Activated T-cell treated with anti-CD3 and anti-CD28 coated beads, Interleukin-2, amount 50 U/mL, for 48 hours (primary cell): ENCODE measurements at places on chromosomes 12 and 14.

GRCh38 chr12:131123817-131124216 is 170.1 kb downstream of the ADGRD1 start:
- DNase-seq, result no peak

GRCh38 chr12:6469092-6469491 is 1.4 kb downstream of the VAMP1 start:
- no peak for DNase-seq

- DNase-seq, result no peak
These were observed 22.7 kb downstream of the TRAF3 start for GRCh38 chr14:102799684-102800562.

- no peak for DNase-seq
These were observed 112.8 kb downstream of the NAV3 start for GRCh38 chr12:77943466-77943865.

GRCh38 chr12:100980856-100981255 is 186.3 kb downstream of the ANO4 start:
- DNase-seq, result no peak

DNA sequence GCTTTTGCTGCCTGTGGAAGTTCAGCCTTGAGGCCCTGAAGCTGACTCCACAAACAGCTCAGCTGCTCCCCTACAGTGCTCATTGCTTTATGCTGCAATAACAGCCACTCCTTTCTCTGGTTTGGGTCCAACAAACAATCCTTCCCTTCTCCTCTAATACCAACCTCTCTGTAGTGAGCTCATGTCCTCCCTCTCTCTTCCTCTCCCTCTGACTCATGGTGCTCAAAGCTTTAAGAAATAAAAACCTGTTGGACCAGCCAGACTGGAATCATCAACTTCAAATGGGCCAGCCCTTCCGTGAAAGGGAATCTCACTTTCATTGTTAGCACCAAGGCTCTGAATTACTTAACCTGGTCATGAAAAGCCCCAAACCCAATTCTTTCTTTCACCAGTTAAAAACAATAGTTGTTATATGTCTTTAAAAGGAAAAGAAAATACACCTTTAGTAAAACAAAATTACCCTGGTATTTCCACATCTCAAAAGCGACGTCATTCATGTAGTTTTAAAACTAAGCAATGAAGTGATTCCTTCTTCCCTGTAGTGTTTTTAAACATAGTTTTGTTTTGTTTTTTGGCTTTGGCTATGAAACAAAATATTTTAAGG is 126.4 kb downstream of the DUSP6 start:
- no peak for DNase-seq
